CD4-positive, alpha-beta T cell treated with Interleukin-17A for 4 hours (primary cell): ENCODE measurements at places on chromosomes 16 and 17.

DNA sequence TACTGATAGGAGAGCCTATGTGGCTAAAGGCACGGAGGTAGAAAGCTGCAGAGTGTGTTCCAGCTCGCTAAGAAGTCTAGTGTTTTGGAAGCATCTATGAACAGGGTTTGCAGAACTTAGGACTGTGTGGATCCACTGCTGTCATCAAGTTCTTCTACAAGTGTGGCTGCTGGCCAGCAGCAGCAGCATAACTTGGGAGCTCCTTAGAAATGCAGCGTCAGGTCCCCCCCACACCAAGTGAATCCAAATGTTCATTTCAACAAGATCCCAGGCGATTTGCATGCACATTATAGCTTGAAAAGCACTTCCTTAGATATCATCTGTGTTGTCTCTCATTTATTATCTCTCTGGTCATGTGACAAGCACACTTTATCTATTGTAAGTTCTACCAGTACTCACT, 131.9 kb upstream of the SHISA6 start:
- DNase-seq = no peak

GRCh38 chr16:81516478-81517149, 72.0 kb downstream of the CMIP start:
- DNase-seq = no peak

- no peak for DNase-seq
Observed at GRCh38 chr17:12041312-12041711, 20.6 kb downstream of the MAP2K4 start.

DNA sequence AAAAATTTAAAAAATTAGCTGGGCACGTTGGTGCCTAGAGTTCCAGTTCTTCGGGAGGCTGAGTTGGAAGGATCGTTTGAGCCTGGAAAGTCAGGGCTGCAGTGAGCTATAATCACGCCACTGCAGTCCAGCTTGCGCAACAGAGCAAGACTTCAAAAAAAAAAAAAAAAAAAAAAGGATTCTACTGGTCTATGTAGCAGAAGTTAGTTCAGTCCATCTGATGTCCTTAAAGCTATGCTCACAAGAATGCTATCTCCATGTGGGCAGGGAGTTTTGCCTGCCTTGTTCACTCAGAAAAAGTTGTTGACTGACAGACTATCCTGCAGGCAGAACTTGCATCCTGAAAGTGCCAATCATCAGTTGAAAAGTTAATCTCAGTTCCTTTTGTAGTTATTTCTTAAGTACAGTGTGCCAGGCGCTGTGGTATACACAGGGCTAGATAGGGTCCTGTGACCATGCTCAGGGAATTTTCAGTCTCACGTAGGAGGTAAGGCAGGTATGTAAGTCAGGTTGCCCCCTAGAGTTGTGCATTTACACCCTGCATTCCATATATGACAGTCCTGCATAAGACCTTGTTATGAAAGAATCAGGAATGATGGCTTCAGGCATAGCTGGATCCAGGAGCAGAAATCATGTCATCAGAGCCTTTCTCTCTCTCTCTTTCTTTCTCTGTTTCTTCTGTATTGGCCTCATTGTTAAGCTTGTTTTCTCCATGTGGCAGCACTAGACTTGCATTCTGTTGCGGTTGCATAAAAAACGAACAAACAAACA, 7.6 kb downstream of the SYT17 start:
- DNase-seq = no peak

GRCh38 chr17:20121359-20122253, 112.4 kb downstream of the SPECC1 start:
- peak; percentile 81 for DNase-seq

GRCh38 chr17:1241929-1242328, 28.3 kb upstream of the BHLHA9 start:
- DNase-seq = no peak

DNA sequence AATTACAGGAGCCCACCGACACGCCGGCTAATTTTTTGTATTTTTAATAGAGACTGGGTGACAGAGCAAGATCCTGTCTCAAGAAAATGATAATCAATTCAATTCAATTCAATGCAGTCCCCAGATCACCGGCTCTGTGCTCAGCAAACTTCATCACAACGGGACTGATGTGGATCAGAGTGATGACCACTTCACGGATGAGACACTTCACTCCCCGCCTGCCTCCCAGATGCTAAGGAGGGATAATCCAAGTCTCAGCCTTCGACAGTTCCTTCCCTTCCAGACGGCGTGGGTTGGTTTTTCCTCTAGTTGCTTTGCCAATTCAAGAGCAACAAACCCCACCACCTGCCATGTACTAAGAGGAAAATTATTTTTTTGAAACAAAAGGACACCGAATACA, 93.8 kb downstream of the ZDHHC7 start:
- DNase-seq = no peak

- no peak for DNase-seq
Observed at GRCh38 chr16:1982013-1982433, 754 bp upstream of the NOXO1 start.

- peak; percentile 96 for DNase-seq
Observed at GRCh38 chr16:3027983-3028715, 4.3 kb downstream of the THOC6 start.

GRCh38 chr17:27206447-27206846, 87.5 kb upstream of the WSB1 start:
- no peak for DNase-seq

GRCh38 chr16:11312718-11313492, 31.8 kb upstream of the PRM1 start:
- DNase-seq = peak; percentile 41

GRCh38 chr17:66949501-66949900, 15.0 kb upstream of the CACNG4 start:
- no peak for DNase-seq

- DNase-seq = no peak
Observed at GRCh38 chr17:34895383-34895782, 65.9 kb downstream of the CCT6B start.

DNA sequence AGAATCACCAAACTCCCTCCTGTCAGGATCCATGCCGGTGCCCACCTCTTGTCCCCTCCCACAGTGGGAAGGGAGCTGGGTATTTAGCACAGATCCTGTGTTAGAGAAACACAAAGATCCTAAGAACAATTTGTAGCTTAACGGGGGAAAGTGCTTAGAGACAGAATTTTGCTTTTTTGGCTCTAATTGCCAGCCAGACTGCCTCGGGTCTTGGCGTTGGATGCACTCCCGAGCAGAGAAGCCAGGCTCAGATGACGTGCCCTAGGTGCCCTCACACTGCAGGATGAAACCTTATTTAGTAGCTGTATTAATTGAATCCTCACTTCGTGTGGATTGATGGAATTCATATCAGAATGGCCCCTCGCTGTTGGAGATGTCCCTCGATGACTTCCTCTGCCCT, 22.5 kb upstream of the MAF start:
- no peak for DNase-seq
